NCI-H1092 (cell line): ENCODE measurements at places on chromosomes 2 and 18.

DNA sequence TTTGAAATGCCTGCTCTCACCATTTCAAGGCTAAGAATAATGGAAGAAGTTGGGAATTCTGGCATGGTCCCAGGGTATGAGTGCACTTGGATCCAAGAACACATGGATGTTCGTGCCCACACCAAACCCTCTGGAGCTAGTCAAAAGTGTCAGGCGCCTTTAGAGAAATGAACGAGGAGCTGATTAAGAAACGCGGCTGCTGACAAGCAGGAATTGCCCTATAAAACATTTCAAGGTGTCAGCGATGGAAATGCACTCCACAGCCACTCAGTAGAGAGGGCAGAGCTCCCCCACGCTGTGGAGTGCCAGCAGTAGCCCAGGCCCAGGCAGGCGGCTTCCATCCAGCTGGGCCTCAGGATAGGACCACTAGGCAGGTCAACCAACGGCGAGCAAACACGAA lies 213.7 kb downstream of the TTC32 start:
- no peak for DNase-seq

DNA sequence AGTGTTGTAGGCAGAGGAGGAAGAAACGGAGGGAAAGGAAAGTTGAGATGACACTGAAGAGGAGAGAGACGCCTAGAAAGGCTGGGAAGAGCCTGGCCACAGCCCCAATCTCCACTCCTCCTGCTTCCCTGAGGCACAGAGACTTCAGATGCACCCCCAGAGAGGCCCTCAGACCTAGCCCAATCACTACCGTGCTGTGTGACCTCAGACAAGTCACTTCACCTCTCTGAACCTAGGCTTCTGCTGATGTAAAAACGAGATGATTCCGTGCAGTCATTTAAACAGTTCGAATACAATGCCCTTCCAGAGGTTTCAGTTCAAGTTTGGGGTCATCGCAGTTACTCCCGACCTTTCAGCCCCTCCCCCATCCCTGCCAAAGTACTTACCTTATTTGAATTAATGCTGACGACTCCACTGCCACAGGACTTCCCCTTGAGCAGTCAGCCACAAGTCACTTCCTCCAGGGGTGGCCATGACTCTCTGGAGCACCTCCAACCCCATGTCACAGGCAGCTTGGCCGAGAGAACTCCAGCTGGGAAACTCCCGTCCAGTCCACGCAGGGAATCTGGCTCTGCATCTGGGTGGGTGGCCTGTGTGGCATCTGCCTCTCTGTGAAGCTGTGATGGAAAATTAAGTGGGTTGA lies 105.2 kb upstream of the ID2 start:
- no peak for DNase-seq

- no peak for DNase-seq
Observed at GRCh38 chr18:26708806-26709716, 156.4 kb downstream of the AQP4 start.

- no peak for DNase-seq
Observed at GRCh38 chr2:231099918-231100317, 24.9 kb downstream of the HTR2B start.

DNA sequence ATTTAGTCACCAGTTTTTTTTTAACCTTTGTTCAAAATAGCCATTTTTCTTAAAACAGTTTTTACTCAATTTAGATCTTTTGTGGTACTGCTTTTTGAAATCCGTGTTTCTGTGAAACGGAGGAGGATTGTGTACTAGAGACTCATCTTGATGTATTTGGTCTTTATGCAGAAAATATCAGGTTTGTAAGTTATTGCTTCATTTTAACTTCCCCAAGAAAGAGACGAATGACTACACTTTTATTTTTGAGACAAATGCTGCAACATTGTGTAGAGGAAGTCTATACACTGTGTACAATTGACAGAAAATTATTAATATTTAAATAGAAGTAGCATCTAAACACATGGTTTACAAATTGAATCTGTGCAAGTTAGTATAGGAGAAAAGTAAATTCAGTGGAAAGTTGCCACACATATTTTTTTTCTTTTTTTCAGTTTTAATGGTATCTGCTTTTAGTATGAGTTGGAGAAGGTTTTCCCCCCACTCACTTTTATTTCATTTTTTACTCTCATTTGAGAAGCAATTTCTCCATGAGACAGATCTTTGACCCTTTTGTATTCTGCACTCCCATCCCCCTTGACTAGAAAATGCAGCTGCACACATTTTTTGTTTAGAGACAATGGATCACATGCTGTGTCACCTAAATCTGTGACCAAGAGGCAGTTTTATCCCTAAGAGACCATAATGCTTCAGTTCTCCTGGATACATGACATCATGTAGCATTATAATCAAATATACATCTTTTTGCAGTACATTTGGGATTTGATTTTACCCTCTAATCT lies 200.8 kb upstream of the STON1 start:
- DNase-seq = peak; percentile 28

- no peak for DNase-seq
Observed at GRCh38 chr18:6273423-6273822, 141.3 kb downstream of the L3MBTL4 start.

GRCh38 chr2:27720004-27720551 lies 51.4 kb upstream of the MRPL33 start:
- no peak for DNase-seq

- no peak for DNase-seq
Observed at GRCh38 chr18:11840493-11840892, 10.7 kb upstream of the CHMP1B start.

GRCh38 chr2:215915441-215915840 lies 97.9 kb downstream of the MREG start:
- DNase-seq = no peak

DNA sequence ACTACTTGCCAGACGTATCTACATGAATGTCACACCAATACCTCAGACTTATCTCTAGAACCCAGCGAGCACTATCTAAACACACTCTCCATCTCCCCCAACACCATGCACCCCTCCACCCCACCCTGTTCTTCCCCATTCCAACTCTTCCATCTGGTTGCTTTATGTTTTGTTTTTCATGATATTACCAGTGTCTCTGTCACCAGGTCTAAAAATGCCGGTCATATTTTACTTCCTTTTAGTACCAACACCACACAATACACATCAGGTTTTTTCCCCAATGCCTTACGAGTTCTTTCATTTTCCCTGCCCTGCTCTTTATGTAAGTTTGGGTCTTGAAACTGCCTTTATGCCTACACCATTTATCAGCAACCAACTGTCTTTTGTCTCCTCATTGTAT lies 10.2 kb upstream of the ITGA4 start:
- DNase-seq = no peak

- DNase-seq = no peak
Observed at GRCh38 chr18:4282954-4283353, 172.2 kb downstream of the DLGAP1 start.

- DNase-seq = no peak
Observed at GRCh38 chr2:233651430-233651829, 15.2 kb downstream of the UGT1A10 start.

DNA sequence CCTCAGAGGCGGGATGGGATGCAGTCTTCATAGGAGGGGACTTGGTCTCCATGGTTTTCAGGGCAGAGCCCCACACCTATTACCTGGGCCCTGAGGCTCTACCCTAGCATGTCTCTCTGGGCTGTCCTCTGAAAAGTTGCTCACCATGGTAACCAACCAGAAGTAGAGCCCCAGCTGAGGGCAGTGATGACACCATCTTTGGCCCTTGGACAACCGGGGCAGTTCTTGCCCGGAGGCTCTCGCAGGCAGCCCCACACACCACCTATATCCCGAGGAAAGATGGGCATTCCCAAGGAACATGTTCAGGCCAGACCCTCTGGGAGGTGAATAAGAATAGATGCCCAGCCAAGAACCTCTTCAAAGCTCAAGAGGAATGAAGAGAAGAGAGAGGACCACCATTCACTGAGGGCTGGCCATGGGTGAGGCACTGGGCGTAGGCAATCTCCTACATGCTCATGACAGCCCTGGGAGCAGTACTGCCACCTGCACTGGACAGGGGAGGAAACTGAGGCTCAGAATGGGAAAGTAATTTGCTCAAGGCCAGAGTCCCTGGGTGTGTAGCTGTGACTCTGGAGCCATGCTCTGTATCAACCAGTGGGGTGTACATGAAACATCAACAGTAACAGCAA lies 72.5 kb downstream of the HS1BP3 start:
- DNase-seq = no peak

GRCh38 chr2:65153515-65153914 lies 23.6 kb upstream of the RAB1A start:
- no peak for DNase-seq

DNA sequence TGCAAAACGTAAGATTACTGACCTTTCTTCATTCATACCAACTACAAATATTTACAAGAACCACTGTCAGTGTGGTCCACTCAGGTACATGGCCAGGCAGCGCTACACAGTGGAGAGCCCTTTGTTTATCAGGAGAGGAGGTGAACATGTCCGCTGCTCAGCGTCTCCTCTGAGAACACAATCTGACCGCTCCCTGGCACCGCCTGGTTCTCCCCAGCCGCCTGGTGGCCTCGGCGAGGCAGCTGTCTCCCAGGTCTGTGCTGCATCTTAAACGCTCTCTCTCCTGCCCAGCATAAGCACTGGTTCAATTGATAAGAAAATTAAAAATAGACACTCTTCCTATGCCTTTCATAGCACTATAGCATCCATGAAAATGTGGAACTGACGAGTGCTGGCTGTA lies 146.8 kb upstream of the PXDN start:
- DNase-seq = no peak

- DNase-seq = no peak
Observed at GRCh38 chr2:79272616-79273015, 113.1 kb upstream of the REG3A start.

DNA sequence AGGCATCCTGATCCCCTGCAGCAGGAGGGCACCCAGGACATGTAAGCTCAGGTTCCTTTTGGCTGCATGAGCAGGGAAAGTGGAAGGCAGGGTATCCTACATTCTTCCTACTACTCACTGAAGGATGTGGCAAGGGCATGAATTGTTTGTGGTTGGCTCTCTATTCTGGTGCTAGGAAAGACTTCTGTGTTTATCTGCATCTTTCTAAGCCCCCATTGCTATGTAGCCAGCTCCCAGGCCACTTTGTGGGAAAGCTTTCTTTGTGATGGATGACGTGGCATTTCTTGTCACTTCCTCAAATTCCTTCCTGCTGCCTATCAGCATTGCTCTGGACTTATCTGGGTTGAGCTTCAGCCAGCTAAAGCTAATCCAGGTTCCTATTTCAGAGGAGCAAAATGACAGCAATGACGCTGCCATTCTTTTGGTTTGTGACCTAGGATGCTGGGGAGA lies 46.2 kb downstream of the MEIS1 start:
- no peak for DNase-seq

DNA sequence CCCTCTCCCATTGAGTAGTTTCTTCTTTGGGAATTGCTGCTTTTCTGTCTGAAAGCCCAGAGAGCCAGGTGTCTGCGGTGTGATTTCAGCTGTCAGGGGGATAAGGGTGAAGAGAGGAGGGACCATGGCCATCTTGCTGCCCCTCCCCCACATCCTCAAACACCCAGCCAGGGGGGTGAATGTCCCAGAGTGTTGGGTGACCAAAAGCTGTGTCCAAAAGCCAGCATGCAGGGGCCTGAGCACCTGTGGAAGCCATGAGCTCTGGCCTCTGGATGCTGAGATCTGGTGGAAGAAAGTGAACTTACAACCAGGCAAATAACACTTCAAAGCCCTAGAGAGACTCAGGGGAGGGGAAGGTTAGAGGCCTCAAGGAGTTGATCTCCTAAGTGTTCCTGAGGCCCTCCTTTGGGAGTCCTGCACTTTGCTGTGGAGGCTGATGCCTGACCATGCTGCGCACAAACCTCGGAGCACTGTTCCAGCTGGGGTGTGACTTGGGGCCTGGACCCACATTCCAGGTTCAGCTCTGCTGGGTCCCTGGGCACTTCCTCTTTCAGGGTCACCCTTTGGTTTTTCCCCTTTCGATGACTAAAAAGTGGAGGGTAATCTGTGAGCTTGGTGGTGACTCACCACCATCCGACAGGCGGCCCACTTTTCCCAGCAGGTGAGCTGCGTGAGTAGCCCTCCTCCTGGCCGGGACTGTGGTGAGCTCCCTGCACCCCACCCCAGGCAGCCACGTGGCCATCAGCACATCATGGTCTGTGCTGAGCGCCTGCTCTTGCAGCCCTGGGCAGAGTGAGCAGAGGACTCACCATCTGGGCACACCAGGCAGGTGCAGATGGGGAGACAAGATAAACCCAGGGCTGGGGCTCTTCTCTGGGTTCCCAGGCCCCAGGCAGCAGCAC lies 66.8 kb upstream of the FOSL2 start:
- DNase-seq = no peak

DNA sequence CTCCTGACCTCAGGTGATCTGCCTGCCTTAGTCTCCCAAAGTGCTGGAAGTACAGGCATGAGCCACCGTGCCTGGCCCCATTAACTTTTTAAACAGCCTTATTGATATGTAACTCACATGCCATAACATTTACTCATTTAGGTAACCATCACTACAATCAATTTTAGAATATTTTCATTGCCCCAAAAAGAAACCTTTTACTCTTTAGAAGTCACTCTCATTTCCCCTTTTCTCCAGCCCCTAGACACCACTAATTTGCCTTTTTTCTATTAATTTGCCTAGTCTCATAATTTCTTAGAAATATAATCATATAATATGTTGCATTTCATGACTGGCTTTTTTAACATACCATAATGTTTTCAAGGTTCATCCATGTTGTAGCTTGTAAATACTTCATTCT lies 57.2 kb upstream of the TACR1 start:
- DNase-seq = no peak

DNA sequence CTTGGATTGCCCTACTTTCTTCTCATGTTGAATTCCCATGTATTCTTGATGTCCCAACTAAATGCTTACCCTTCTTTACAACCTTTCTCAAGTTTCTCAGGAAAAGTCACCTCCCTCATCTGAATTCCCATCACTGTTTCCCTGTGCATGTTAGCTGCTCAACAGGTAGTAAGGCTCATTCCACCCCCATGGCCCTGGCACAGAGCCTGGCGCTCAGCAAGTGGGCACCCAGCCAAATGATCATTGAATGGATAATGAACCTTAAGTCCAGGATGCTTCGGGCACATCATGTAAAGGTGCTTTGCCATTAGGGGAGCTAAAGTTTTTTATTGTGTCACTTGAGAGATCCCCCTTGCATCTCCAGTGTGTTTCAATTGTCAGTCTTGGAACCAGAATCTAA lies 124.0 kb downstream of the PKP4 start:
- no peak for DNase-seq

- no peak for DNase-seq
Observed at GRCh38 chr18:45068400-45069094, 387.9 kb downstream of the SETBP1 start.

- DNase-seq = no peak
Observed at GRCh38 chr2:15160201-15160991, 400.7 kb downstream of the NBAS start.
